ENCODE measurements at places on chromosomes 3 and 15.
A peak's percentile ranks its signal among the peaks of the same experiment; 100 is the strongest.

- DNase-seq: no peak
Measured at GRCh38 chr3:111802163-111802625, 56.9 kb upstream of the PHLDB2 start.

DNA sequence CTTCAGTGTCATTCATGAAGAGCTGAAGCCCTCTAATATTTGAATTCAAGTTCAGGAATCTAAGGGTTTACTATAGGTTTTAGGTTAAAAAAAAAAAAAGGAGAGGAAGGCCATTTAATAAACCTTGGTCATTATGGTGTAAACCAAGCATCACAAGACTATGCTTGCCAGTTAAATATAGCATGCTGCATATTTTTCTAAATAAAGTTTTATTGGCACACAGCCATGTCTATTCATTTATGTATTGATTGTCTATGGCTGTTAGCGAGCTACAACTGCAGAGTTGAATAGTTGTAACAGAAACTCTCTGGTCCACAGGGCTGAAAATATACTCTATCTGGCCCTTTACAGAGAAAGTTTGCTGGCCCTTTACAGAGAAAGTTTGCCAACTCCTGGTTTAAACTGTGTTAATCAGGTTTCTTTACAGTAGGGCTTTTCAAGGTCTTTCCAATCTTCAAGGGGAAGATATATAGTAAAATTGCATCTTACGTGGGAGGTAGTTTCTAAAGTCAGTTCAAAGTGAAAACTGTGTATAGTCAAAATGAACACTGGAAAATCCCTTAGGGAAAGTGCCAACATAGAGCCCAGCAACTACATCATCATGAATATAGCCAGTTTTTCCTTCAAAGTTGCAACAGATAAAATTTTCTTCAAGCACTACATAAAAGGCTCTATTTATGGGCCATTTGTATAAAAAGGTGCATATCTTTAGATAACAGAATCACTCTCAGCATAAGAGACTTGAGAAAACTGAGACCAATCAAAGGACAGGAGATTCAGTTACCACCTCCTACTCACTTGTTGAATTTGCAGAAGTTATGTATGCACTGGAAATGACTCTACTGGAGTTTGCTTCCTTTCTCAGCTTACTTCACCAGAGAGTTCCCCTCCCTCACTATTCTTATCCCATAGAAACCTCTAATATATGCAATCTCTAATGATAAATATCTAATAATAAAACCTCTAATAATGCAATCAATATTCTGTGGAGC lies 49.7 kb upstream of the FRMD4B start:
- DNase-seq: no peak

DNA sequence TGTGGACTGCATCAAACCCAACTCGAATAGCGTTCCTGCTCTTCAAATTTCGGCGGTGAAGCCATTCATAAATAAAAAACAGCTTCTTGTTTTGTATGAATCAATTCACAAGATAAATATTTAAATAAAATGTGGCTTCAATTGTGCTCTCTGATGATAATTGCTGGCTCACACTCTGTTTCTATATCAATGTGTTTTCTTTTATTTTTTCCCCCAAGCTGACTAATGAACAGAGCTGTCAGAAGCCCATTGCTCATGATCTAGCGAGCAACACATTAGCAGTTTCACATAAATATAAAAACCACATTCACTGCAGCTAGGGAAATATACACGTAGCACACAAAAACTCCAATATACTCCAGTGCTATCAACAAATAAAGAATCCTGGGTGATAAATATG lies 45.0 kb upstream of the FOXP1 start:
- DNase-seq: no peak

- DNase-seq: no peak
Measured at GRCh38 chr3:151962352-151962751, 88.9 kb downstream of the SUCNR1 start.

DNA sequence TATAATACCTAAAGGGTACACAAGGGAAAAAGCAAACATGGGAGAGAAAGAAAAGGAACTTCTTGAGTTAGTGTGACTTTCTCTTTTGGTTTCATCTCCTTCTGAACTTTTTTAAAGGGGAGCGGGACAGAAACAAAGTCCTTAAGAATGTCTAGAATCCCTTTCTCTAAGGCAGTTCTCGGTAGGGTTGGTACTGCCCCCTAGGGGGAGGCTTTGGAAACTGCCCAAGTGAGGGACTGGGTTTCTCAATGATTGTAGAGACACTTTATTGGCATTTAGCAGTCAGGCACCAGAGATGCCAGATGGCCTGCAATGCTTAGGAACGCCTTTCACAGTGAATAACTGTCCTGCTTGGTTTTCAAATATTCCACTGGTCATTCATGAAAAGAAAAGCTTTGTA lies 172.7 kb downstream of the WDR72 start:
- no peak for DNase-seq

DNA sequence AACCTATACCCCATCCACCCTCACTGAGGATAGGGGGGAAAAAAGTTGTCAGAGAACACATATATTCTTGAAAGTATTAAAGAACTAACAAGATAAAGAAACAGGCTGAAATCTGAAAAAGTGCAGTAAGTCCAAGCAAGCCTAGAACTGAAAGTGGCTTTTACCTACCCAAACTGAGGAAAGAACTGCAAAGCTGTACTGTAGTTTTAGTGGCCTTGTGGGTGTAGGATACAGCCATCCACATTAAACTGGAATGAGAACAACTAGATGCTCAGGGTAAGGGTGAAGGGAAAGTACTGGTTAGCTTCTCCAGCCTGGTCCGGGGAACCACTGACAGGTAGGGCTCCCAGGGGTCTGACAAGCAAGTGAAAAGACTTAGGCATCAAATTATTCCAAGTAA lies 10.1 kb downstream of the UBP1 start:
- no peak for DNase-seq

DNA sequence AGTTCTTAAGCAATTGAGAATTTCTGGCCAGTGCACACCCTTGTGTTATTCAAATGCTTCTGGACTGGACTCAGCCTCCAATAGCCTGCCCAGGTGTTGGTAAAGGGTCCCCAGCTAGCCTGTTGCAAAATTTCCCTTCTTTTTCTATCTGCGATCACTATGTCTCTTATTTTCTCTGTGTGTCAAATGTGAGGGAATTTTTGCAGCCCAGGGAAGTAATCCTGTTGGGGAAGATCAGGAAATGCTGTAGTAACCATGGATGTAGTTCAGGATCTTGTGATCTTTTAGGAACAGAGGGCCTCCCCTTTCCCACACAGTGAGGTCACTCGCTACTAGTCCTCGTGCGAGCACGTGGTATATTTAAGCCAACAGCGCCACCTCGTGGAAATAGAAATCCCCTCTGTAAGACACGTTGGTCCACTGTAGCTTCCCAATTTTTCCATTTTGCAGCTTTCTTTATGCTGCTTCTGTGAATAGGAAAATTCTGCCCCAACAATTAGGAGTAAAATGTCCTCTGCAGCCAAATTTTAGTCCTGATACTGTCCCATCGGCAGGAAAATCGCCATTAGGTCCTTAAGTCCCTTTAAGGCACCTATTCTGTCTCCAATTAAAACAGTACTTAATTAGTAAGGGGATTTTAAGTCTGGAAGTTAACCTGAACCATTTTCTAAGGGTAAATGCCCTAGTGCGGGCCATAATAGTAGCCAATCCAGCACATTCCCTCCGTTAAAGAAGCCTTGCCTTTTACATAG lies 4.0 kb upstream of the SMCO1 start:
- DNase-seq: peak; percentile 38

GRCh38 chr3:132654721-132655120 lies 4.9 kb downstream of the ACAD11 start:
- DNase-seq: no peak

- DNase-seq: no peak
Measured at GRCh38 chr3:53104762-53105161, 25.5 kb downstream of the RFT1 start.

DNA sequence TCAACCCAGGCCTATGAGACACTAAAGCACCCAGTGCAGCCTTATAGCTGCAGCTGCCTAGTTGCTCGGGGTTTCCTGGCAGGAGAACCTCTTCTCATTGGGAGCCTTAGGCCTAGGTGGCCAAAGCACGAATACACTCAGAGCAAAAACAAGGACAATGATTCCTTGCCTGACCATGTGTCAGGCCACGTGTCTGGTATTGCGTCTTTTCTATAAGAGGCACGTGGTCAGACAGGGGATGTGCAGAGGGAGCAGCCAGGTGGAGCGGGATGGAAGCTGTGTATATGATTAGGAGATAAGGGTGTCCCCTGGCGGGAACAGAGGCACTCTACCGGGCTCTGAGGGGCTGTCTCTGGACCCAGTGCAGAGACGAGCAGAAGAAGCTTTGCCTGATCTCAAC lies 26.4 kb downstream of the SLC22A14 start:
- DNase-seq: no peak

GRCh38 chr3:61015859-61016258 lies 235.4 kb downstream of the FHIT start:
- DNase-seq: no peak

DNA sequence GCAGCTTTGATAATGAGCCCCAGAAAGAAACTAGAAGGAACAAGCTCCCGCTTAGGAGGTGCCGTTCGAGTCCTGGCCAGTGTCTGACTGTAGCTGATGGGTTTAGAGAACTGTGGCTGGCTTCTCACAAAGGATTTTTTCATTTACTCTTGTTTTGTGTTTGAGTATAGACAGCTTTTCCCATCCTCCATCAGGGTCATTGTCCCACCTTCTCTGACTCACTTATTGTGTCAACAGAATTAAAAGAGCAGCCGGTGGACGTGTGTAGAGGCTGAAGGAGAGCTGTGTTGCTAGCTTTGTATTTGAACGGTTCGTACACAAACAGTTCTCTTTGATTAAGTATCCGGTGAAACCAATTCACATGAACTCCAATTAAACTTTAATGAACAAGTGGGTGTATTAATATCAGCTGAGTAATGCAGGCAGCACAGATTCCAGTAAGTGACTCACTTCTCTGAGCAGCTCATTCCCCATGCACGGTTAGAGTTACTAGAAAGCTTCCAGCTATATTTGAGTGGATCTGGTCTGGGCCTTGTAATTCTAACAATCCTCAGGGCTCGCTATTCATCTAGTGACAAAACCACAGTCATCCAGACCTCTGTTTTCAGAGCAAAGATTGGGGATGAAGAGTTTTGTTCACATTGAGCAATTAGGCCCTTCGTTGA lies 141.0 kb downstream of the LPP start:
- no peak for DNase-seq

DNA sequence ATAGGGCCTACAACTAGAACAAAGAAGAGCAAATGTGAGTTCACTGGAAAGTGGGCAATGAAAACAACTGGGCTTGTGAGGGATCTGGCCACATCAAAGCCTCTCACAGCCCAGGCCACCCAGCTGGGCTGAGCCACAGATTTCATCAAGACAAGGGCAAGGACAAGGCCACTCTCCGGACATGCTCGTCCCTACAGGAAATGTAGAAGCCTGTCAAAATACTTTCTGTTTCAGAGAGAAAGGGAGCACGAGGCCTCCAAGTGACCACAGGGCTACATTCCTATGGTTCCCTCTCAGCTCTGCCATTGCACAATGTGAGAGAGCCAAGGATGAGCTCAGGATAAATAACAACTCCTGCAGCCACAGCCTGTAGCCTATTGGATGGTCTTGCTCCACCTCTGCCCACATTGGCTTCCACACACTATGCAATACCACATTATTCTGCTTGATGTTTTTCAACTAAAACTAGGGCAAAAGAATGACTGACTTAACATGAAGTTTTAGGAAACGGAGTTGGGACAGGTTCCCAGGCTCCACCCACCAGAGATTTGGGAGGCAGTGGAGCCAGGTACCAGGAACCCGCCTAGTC lies 12.1 kb downstream of the TBC1D2B start:
- no peak for DNase-seq

DNA sequence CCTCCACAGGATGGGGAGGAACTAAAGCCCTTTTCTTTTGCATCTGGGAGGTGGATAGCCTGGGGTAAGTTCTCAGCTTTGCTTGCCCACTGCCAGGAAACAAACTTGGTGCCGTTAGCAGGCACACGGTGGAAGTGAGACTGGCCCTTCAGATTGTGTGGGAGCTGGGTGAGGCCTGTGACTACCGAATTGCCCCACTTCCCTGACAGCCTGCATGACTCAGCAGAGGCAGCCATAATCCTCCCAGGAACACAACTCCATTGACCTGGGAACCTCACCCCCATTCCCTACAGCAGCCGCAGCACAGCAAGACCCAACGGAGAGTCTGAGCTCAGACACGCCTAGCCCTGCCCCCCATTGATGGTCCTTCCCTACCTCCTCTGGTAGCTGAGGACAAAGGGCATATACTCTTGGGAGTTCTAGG lies 282.6 kb downstream of the KLF13 start:
- no peak for DNase-seq

DNA sequence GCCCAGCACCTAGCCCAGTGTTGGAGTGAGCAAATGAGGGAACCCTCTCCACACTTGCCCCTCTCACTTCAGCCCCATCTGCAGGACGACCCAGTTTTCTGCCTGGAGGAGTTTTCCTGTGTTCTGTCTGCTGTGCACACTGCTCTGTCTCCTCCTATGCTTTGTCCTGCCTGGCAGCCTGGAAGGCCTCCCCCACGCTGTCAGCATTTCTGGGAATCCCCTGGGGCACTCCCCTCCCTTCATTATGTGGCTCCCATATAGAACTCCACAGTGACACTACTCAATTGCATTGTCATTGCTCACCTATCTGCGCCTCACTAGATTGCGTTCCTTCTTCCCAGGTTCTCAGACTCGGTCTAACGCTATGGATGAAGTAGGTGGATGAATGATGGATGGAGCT lies 13.9 kb downstream of the CLSTN2 start:
- no peak for DNase-seq

GRCh38 chr15:41940441-41940857 lies 31.9 kb downstream of the EHD4 start:
- DNase-seq: no peak

DNA sequence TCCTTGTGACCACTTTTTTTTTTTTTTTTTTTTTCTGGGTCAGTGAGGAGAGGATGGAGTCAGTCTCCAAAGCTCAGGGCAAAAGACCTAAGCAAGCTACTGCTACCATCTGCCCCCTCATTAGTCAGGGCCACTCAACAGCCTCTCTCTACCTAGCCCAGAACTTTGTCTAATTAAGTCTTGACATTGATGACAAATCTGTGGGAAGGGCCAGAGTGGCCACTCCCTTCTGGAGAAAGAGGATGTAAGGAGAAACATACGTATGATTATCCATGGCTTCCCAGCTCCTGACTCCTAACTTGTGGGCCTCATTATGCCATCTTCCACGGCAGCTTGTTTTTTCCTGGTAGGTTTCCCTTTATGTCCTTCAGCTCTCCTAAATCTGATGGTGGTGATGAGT lies 37.9 kb downstream of the NR1I2 start:
- no peak for DNase-seq

DNA sequence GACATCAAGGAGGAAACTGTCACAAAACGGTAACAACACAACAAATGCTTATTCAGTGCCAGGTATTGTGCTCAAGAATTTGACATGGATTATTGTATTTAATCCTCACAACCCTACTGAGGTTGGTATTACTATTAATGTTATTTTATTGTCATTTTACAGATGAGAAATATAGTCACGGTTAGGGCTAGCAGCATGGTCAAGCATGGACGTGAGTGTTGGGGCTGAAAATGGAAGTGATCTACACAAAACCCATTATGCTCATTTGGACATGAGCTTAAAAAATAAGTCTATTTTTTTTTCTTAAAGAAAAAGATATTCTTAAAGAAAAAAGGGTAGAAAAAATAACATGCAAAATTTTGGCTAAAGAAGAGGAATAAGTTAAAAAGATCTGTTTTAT lies 141.3 kb upstream of the SOX2 start:
- DNase-seq: no peak

All from activated T-cell treated with anti-CD3 and anti-CD28 coated beads for 24 hours (primary cell).